ENCODE measurements at places on chromosomes 11 and 22.
A peak's percentile ranks its signal among the peaks of the same experiment; 100 is the strongest.

- peak; percentile 27 for DNase-seq
Measured at GRCh38 chr22:42901790-42902508, 44.9 kb upstream of the ARFGAP3 start.

- DNase-seq, result no peak
Measured at GRCh38 chr11:10076458-10077141, 217.4 kb downstream of the SBF2 start.

GRCh38 chr11:47981667-47982404 is 1.5 kb downstream of the PTPRJ start:
- no peak for DNase-seq

DNA sequence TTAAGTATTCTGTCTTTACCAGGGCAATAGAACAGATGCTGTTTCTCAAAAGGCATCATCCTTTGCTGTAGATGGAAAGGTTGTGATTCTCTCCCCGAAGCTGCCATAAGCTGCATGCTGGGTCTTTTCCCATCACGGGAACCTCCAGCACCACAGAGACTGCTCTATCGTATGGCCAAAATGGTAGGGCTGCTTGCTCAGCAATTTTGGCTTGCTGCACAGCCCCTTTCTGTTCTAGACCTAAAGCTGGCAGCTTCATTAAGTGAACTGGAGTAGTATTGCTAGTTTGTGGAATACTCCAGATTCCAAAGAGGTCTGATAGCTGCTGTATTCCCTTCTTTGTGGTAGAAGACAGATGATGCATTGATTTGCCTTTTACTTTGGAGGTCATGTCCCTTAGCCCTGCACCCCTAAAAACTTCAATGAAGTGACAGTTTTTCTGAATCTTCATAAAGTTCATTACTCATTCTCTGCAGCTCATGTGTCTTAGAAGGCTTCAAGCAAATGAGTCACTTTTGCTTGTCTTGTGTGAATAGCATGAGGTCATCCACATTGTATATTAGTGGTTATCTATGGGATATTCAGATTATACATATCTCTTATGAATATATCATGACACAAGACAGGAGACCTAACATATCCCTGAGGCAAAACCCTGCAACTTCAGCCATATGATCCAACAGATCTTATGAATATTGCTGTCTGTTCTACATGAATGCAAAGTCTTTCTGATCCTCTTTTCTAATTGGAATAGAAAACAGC is 245.3 kb downstream of the FAM76B start:
- DNase-seq, result no peak

GRCh38 chr22:48955351-48956311 is 872.0 kb downstream of the BRD1 start:
- DNase-seq, result no peak

DNA sequence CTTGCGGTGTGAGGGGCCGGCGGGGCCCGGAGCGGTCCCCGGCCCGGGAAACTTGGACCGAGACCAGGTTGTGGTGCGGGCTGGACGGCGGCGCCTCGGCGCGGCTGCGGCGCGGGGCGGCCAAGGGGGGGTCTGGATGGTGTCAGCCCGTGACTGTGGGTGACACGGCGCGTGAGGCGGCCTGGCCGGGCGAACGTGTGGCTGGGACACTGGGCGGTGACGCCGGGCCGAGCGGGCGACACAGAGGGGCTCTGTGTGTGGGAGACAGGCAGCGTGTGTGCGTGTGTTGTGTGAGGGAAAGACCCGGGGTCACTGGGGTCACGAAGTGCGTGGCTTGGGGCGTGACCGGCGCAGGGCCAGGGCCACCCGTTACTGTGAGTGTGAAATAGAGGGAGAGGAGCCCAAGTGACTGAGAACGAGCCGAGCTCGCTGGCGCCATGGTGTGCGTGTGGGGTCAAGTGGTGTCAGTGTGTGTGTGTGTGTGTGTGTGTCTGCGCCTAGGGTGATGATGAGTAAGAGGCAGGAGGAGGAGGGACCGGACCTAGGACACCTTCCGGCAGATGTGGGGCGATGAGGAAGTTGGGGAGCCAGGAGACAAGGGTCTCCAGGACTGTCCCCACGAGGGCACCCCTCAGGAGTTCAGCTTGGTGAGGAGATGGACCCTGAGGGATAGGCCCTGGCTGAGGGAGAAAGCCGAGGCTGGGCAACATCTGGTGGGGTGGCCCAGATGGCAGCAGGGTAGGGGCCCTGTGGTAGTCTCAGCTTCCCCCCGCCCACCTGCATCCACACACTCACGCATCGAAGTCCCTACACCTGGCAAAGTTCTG is 817 bp downstream of the RELT start:
- DNase-seq, result peak; percentile 86

DNA sequence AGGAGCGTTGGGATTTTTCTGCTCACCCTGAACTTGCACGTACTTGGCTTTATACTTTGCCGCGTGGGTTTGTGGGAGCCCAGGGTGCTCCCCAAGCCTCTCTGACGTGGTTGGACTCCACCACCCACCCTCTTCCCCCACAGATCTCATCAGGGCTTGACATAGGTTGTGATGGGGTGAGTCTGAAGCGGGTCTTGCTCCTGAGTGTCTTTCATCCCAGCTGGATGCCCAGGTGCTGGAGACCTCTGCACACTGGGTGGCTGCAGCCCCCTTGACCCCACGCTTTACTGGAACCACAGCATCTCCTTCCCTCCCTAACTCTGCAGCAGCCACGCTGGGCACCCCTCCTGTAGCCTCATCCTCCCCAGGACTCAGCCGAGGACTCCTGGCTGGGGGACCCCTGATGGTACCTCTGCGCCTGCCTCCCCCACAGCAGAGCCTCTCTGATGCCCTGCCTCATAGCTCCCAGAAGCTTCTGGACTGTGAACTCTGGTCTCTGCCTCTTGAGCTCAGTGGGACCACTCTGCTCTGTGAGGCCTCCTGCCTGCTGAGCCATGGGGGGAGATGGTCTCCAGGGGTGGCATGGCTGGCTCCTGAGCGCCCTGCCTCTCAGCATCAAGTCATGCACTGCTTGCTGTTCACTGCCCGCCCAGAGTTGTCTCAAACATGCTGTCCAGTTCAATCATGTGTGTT is 45.2 kb downstream of the MYEOV start:
- DNase-seq, result no peak

- DNase-seq, result no peak
Measured at GRCh38 chr22:43118024-43118849, 7.7 kb downstream of the BIK start.

DNA sequence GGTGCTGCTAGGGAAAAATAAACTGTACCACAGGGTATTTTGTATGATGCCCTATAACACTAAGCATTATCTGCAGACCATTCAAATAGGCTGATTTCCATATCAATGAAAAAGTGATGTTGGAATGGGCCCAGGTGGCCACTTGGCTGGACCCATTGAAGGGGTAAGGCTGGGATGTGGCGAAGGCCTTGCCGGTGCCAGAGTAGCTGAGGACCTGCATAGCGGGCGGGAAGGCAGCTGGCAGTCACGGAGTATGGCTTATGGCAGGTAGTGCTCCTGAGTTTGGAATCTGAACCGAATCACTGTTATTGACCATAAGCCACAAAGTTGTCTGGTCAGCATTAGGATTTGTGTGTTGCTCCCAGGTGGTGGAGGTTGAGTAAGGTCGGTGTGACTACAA is 131.0 kb downstream of the MICAL2 start:
- no peak for DNase-seq

DNA sequence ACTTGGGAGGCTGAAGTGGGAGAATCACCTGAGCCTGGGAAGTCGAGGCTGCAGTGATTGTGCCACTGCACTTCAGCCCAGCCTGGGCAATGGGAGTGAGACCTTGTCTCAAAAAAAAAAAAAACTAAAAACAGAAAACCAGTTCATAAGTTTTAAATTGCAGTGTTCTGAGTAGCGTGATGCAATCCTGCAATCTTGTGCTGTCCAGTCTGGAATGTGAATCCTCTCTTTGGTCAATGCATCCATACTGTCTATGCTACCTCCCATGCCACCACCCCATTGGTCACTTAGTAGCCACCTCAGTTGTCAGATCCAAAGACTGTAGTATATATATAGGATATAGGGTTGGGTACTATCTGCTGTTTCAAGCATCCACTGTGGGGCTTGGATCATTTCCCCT is 11.1 kb downstream of the YAP1 start:
- DNase-seq, result no peak

DNA sequence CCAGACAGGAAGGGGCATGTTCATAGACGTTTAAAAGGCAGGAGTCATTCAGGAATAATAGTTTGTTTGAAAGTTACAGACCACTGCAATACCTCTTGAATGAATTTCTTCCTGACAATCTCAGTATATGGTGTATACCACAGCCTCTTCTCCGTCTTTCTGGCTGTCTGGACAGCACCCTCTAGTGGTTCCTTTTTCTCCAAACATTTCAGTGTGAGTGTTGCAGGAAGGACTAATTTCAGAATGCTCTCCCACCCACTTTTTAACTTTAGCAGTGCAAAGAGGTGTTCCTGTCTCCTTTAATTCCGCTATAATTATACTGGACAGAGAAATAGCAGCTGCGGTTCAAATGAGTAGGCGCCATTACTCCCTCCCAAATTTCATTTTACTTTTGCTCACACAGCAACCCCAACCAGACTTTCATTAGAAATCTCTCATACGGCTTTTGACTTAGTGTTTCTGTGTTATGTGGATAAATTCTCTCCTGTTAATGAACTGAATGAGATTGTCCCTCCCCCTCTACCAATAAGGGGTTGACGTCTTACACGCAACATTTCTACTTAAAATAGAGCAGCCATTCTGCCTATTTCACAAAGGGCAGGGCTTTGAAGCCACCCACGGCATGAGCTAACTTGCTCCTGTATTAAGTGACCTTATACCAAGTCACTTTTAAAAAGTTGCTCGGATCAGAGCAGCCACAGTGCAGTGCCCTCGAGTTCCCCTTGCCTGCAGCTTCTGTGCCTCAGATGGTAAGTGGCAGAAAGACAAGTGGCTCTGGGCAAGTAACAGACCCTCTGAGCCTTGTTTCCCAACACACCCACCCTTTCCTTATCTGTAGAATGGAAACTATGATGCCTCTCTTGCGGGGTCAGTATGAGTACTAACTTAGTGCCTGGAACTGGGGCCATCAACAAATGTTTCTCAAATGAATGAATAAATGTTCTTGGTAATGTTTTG is 368.6 kb downstream of the OPCML start:
- DNase-seq, result peak; percentile 2

DNA sequence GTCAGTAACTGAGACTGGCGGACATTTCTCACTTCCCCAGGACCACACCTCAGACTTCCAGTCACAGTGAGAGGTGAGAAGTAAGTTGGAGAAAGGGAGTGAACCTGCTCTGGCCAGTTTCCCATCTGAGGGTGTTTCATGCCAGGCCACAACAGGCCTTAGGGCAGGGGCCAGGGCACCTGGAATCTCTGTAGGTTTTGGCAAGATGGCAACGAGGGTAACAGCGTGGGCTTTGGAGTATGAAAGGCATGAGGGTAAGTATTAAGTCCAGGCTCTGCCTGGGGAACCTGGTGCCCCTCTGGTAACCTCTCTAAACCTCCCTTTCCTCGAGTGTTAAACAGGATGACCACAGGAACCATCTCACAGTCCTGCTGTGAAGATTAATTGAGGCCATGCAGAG is 28.5 kb upstream of the ABCC8 start:
- no peak for DNase-seq

- DNase-seq, result no peak
Measured at GRCh38 chr11:67548555-67549110, 25.4 kb upstream of the CABP2 start.

- no peak for DNase-seq
Measured at GRCh38 chr11:68694431-68695297, 10.3 kb downstream of the GAL start.

DNA sequence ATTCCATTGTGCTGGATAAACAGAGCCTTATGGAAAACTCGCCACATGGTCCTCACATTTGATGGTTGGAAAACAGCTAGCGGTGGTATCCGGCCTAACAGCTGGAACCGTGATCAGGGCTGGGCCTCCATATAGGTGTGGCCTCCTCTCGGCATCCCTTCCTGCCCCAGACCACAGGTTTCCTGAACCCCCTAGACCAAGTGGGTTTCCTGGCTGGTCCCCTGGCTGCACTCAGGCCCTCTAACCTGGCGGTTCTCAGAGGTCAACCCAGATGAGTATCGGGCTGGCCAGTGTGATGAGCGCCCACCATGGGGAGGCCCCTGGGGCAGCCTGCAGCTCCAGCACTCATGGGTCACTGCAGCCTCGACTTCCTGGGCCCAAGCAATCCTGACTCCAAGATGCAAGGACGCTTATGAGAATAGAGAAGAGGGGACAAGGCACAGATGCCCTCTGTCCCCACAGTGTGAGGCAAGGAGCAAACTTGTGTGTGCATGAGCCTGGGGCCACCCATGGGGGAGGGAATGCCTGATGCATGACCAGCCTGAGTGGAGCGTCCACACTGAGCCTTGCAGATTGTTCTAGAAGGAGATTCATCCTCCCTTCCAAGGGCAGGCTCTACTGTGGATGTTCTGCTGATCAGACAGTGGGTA is 53.4 kb upstream of the WNT7B start:
- no peak for DNase-seq

DNA sequence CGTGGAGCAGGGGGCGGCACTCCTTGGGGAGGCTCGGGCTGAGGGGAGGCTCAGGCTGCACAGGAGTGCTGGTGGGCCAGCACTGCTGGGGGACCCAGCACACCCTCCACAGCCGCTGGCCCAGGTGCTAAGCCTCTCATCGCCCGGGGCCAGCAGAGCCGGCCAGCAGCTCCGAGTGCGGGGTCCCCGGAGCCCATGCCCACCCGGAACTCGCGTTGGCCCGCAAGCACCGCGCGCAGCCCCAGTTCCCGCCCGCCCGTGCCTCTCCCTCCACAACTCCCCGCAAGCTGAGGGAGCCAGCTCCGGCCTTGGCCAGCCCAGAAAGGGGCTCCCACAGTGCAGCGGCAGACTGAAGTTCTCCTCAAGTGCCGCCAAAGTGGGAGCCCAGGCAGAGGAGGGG is 2266.8 kb downstream of the LRRC4C start:
- no peak for DNase-seq

- DNase-seq, result peak; percentile 24
Measured at GRCh38 chr11:10902301-10903063, 44.6 kb upstream of the ZBED5 start.

DNA sequence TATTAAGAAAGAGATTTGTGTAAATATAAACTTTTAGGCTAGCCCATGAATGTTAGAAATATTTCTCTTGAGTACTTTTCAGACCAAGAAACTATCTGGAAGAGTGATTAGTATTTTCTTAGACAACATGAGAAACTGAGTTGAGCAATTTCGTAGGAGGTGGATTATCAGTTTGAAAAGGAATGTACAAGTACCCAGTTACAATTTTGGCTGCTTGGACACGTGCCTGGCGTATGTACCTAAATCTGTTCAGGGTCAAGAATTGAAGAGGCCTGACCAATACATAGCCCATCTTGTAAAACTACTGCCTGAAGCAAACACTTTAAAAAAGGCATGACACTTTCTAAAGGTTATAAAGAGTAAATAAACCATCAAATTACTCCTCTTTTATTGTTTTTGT is 71.1 kb downstream of the CCDC73 start:
- no peak for DNase-seq

GRCh38 chr11:78201096-78201818 is 12.5 kb downstream of the USP35 start:
- no peak for DNase-seq

- no peak for DNase-seq
Measured at GRCh38 chr22:49668402-49668801, 159.3 kb downstream of the BRD1 start.

GRCh38 chr22:44108076-44108475 is 72.6 kb upstream of the PARVG start:
- DNase-seq, result no peak

- no peak for DNase-seq
Measured at GRCh38 chr11:36441610-36442208, 68.4 kb downstream of the TRAF6 start.
